ENCODE measurements at places on chromosomes 3 and 15.

DNA sequence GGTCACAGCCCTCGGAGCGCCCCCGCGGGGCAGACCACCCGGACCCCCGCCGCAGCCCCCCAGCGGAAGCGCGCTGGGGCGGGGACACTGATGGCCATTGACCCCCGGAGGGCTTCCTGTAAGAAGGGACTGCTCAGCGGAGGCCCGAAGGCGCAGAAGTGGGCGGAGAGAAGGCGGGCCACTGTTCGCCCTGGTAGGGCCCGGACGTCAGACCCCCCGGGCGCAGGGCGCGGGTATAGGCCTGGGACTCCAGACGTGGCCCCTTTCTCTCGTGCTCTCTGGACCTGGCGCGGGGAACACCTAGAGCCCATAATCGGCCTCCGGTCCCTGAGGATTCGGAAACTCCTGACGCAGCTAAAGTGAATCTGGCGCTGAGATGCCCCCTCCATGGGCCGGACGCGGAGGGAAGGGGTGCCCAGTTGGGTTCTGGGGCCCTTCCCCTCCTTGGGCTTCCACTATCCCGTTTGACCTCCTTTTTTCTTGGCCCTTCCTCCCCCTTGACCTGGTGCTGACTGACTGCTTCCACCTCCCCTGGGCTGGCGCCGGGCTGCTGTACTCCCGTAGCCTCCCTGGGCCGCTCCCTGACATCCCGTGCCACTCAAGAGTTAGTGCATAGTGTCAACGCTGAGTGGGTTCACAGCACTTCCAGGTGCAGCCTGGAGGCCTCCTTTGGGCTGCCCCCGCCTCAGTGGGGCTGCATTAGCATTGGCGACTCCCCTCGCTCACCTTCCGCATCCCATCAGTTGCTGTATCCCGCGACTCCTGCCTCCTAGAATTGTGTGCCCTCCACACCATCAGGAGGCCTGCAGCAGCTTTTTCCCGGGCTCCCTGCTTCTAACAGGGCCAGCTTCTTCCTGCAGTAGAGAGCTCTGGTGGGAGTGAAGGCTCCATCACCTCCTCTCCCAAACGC is 694 bp downstream of the ABTB1 start:
- DNase-seq, result no peak

DNA sequence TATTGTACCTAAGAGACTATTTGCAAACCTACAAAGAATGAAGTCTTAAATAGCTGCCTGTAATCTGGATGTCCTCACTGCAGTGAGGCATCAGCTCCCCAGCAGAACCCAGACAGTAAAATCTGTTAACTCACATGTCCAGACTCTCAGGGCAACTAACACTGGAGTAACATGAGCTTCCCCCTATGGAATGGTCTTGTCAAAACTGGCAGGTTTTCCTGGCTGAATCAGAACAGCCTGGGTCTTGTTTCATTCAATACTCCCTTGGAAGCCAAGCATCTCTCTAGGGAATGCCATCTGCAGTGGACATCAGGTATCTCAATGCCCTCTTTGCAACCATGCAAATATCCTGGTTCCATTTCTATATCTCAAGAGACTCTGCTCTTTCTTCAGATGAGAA is 24.4 kb downstream of the PTPN9 start:
- DNase-seq, result peak; percentile 69

DNA sequence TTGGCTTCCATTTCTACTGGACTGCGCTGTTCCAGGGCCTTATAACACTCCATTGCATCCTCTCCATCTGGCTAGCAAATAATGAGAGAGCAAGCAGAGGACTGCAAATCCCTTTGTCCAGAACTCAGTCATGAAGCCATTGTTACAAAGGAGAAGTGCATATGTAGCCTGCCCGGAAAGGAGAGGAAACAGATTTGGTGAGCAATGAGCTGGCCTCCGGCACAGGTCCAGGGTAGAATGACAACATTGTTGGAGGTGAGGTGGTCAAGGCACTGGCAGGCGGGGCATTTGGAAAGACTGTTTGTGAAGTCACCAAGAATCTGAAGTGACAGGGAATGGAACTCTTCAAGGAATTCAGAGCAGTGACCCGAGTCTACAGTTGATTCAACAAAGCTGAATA is 25.0 kb upstream of the ATP1B3 start:
- DNase-seq, result no peak

DNA sequence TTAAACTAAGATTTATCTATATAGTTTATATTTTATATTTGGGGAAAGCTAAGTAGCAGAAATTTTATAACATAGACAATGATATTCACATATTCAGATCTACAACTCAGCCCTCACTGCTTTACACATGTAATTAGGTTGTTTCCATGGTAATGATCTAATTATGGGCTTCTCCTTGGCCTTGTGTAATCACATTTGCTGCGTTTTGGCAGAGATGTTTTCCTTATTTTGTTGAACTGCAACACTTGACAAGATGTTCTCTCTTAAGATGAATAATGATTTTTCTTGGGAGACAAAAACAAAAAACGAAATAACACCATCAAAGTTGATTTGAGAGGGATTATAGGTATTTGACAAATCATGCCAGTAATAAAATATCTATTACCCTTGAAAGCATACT is 635.6 kb upstream of the TBL1XR1 start:
- DNase-seq, result no peak

DNA sequence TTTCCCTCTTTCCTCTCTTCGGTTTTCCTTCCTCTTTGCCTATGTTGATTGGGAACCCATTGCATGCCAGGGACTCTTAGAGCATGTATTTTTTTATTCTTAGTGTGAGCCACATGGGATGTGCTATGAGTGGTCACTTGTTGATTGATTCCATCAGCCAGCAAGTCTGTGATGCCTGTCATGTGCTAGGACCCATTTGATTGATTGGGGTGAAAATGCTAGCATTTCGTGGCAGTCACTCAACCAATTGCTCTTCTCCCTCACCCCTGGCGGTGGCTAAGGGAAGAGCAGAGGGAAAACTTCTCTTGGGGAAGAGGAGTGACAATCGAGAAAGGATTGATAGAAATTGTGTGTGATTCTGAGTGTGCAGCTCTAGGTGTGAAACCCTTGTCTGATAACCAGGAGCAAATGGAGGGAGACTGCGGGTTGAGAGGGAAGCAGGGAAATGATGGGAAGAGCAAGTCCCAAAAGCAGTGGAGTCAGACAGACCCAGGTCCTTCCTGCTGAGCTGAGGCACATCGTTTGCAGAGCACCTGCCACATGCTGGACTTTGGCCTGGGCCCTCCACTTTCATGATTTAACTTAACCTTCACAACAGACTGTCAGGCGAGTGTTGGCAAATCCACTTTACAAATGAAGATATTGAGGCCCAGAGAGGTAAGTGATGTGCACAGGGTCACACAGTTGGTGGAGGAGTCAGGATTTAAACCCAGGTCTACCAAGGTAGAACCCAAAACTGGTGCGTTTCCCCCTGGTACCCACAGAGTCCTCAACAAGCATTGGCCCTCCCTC is 40.0 kb downstream of the SLC6A11 start:
- DNase-seq, result no peak

- no peak for DNase-seq
These were observed 93.1 kb downstream of the AKAP13 start for GRCh38 chr15:85473455-85473854.

- peak; percentile 22 for DNase-seq
These were observed 62.8 kb downstream of the MDFIC2 start for GRCh38 chr3:70249509-70250160.

DNA sequence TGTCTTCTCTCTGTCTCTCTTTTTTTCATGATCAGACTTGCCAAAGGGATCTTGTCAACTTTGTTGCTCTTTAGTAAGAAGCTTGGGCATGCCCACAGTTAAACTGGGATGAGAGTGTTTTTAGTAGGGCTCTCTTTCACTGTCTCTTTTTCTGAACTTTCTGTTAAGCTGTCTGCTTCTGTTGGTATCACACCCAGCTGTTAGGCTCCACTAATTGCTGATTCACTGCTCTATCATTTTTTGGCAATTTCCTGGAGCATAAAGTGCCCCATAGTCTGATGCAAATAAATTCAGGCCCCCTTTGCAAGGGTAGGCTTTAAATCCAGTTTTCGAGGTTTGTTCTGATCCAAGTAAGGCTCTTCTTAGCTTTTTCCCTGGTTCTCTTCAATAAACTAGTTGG is 360.4 kb upstream of the ADAMTS9 start:
- no peak for DNase-seq

GRCh38 chr3:112931736-112932521 is 43.0 kb downstream of the CD200R1 start:
- no peak for DNase-seq

DNA sequence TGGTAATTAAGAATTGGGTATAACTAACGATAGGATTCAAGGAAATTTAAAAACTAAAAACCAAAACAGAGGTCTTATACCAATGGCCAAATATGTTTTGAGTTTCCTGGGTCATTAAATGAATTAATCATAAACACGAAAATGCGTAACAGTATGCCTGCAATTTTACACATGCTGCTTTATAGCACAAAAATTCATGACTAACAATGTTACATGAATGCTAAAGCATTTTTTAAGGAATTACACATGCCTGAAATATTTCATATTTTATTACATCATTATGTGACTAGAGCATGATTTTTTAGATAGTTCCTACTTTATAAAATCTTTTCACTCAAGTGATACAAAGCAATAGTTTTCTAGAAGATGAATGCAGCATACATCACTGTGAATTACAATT is 74.7 kb downstream of the ZNF148 start:
- DNase-seq, result peak; percentile 30

GRCh38 chr15:26939398-26939797 is 31.6 kb upstream of the GABRG3 start:
- no peak for DNase-seq

GRCh38 chr15:82158811-82159210 is 103.7 kb downstream of the EFL1 start:
- DNase-seq, result no peak

DNA sequence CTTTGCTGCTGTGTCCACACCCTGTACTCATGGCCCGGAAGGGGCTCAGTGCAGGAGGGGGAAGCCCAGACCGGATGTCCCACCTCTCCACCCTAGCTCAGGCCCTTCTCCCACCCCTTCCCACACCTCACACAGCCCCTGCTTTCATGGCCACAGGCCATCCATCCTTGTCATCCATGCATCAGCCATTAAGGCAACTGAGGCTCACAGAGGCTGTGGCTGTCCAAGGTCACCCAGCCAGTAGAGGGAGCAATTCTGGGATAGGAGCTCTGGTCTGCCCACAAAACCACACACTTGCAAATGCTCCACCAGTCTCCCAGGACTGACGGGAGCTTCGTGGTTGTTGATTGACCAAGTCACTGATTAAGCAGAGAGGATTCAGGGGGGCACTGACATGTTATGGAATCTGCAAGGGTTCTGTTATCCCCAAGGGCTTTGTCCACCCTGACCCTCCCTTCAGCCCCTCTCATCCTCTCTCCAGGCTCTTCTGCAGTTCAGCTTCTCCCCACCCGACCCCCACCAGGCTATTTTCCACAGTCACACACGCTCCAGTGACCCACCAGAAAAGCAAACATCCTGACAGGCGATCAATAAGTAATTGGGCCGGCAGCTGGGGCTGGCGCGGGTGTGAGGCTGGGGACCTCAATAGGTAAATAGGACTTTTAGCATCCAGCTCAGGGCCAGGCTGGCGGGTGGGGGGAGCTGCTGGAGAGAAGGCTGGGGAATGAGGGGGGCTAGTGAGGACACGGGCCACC is 15.1 kb downstream of the LINGO1 start:
- DNase-seq, result no peak

DNA sequence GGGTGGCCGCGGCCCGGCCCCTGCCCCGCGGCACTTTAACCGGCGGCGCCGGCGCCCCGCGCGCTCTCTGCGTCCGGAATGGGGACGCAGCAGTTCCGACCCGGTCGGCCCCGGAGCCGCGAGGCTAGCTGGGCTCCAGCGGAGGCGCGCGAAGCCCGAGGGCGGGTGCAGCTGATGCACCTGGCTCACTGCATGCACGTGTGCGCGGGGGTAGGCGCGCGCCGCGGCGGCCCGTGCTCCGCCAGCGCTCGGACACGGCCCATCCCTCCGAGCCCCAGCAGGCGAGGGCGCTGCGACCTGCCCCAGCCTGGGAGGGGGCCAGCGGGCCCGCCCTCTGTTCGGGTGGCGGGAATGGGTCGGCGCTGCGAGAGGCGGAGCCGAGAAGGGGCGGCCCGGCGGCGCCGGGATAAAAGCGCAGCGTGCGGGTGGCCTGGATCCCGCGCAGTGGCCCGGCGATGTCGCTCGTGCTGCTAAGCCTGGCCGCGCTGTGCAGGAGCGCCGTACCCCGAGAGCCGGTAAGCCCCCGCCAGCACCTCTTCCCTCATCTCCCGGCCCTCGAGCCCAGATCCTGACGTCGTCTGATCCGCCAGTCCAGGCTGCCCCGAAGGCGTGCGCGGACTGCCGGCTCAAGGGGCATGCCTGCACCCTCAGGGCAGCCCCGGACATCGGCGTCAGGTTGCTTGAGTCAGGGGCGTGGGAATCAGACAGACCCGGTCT is at the start of the genes CHDH and IL17RB:
Gene CHDH (minus strand): TSS at position 286 of the 717 bp plus-strand sequence. CDS start 22,411 bp downstream, outside the sequence.
Gene IL17RB (plus strand): TSS at position 435 of the 717 bp plus-strand sequence. CDS start 21 bp downstream, at position 456.
- peak; percentile 1 for DNase-seq

DNA sequence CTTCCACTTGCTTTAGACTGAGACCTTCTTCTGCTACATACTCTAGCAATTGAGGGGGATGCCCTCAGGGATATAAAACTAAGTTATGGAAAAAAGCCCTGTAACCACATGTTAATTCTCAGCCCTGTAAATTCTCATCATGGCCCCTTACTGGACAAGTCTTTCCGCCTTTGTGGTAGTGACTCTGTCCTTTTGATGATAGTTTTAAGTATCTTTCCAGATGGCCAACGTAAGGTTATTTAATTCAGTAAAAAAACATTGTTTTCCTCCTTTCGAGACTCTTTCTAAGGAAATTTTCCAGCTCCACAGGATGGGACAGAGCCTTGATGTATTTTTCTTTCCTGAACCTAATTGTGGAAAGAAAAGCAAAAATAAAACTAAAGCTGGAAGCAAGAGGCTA is 25.3 kb upstream of the TM4SF4 start:
- no peak for DNase-seq

DNA sequence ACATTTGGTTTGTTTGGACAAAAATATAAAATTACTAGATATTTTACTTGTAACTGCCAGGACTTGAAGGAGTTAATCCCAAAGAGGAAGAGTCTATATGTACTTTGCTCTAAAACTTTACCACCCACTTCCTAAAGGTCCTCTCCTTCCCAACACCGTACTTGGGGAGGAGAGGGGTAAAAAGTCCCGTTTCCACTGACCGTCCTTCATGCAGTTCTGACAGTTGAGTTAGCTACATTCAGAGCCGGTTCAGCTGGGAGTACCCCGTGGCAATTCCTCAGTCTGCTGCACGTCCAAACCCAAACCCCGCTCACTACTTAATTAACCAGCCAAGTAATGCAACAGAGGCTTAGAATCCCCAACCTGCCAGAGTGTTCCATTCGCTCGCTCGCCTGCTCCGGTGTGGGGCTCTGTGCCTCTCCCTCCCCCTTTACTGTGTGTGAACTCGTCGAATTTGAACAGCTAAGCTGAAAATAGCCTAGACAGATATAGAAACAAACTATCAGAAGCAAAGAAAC is 519.7 kb downstream of the FOXP1 start:
- no peak for DNase-seq

DNA sequence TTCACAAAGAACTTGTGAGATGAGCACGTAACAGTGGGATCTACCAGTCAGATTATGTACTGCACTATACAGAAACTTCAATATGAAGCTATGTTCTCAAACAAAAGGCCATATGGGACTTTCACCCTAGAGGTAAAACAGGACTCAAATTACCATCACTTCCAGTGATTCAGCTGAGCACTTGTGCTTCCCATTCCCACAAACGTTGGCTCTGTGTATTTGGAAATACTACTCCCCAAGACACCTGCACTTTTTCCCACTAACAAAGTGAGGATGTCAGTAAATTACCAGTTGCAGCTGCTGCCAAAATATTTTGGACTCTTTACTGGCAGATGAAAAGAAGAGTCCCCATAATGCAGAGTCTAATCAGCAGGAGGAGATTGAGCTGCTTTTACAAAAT is 1570.1 kb downstream of the SI start:
- DNase-seq, result no peak

GRCh38 chr3:141332416-141332815 is 35.9 kb upstream of the ZBTB38 start:
- DNase-seq, result no peak

Data from stromal cell of bone marrow (primary cell).